Activated CD4-positive, alpha-beta memory T cell treated with anti-CD3 and anti-CD28 coated beads, Interleukin-2, amount 10 ng/mL, durations not matched to agents 7 days and 5 days (primary cell): ENCODE measurements at places on chromosomes 13 and 19.
A peak's percentile ranks its signal among the peaks of the same experiment; 100 is the strongest.

- no peak for DNase-seq
Measured at GRCh38 chr13:26019881-26020870, 31.6 kb downstream of the SHISA2 start.

DNA sequence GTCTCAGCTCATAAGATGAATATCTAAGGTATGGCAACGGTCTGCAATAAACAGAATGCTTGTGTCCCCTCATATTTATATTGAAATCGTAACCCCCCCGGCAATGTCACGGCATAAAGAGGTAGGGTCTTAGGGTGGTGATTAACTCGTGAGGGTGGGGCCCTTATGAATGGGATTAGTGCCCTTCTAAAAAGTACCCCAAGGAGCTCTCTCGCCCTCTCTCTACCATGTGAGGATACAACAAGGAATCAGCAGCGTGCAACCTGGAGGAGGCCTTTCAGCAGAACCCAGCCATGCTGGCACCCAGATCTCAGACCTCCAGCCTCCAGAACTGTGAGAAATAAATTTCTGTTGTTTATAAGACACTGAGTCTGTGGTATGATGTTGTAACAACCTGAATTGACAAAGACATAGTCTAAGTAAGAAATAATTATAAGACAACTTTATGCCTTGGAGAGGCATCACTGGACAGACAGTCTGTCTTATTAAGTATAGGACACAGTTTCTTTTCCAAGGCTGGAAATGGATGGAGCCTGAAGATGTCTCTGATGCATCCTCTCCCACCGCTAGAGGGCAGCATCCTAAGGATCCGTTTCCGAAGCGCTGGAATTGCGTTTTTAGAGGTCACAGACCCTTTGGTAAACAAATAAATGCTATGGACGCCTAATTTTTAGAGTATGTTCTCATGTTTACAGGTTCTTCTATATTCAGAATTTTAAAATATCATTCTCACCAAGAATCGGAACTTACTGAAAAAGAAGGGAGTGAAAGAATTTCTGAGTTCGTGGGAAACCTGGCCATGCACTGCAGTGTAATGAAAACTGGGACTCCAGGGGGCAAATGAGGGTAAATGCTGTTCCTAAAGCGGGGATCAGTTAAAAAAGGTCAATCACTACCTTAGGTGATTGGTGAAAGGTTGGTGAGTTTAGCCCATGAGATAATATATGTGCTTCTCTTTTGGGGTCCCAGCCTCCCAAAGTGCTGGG, 13.3 kb upstream of the LEUTX start:
- no peak for DNase-seq

DNA sequence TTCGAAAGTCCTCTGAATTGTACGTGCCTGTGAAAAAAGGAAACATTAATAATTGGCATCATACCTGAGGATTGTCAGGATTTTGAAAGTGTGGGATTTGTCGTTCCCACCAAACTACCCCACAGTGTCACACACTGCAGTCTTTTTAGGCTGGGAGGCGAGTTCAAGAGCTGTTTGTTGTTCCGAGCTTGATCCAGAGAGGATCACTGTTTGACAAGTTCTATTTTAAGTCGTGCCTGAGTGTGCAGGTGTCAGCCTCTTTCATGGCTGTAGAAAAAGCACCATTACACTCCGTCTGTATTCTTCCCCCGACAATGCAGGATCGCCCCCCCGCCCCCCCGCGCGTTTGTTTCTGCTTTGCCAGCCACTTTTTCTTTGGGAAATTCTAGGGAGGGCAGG, 635 bp upstream of the NBEA start:
- no peak for DNase-seq

DNA sequence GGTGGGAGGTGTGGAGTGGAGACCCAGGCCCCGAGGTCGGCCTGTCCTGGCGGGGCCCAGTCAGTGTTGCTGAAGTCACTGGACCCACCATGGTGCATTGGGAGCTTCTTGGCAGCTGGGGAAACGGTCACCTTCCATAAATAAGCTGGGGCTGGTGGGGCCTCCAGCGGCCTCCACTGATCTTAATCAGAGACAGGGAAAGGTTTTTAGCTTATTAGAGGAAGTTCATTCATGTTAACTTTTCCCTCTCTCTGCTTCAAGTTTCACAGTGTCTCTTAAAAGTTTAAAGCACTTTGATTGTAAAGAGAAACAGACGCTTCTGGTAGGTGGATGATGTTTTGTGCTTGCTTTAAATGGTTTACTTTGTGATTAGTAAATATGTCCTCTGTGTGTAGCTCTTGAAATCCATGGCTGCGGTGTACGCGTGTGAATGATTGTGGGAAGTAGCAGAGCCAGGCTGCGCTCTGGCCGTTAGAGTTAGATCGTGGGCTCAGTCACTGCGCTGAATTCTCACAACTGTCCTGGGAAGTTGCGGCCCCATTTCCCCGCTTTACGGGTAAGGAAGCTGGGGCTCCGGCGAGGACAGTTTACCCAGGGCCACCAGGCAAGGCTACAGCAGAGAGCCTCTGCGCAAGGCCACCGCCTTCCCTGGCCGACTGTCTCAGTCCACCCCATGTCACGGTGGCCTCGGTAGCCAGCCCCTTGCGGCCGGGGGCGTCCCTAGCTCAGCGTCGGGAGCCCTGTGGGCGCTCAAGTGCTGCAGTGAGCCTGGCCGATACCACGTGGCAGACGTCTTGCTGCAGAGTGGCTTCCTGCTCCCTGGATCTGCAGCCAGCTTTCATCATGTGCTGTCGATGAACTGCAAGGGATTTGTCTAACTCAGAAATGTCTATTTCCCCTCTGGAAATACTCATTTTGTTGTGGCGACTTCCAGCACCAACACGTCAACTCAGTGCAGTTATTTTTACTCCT, 16.5 kb upstream of the NDUFS7 start:
- no peak for DNase-seq

DNA sequence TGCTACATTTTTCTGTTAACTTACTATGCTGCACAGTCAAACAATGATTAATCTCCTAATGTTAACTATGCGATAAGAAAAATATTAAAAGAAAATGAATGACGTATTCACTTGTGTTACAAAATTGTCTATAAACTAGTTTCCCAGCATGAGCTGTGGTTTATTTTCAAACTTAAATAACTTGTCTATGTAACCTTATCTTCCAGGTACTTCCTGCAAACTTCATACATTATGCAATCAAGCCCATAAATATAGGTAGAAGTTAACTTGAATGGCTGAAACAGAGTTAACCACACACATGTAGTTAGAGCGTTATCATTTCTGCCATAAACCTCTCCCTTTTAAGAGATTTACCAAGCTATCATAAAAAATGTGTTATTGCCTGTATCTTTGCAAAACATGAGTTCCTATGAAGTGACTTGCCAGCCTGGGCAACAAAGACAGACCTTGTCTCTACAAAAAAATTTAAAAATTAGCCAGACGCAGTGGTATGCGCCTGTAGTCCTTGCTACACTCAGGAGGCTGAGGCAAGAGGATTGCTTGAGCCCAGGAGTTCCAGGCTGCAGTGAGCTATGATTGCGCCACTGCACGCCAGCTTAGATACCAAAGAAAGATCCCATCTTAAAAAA, 17.7 kb upstream of the KLF5 start:
- no peak for DNase-seq

DNA sequence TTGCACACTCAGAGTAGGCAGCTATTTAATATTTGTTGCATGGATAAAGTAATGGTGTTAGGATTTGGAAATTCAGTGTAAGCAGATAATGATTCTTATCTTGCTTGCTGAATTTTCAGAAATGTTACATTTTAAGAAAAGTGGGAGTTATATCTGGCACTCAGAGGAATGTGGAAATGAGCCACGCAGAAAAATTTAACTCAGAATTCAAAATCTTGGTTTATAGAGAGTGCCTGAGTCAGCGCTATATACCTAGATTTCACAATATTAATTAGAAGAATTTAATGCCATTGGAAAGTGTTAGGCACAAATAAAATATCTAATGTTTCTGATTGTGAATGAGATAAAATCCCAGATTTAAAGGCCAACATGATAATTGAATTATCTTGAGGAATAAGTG, 96.3 kb downstream of the GPR12 start:
- no peak for DNase-seq

DNA sequence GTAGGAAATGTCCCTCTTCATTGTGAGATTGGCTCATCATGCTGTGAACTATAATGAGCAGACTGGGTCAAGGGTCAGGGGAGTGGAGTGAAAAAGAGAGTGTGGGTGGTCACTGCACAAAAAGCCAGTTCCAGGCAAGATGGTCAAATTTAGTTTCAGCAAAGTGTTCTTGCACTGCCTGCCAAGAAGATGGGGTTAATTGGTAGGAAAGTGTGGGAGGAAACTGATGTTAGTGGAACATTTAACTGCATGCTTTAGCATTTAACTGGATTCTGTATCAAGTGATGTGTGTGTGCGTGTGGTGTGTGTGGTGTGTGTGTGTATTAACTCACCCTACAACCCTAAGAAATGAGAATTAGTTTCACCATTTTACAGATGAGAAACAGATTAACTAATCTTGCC, 131.6 kb downstream of the COG6 start:
- no peak for DNase-seq

- no peak for DNase-seq
Measured at GRCh38 chr19:54674021-54674617, 11.3 kb downstream of the LILRB4 start.

DNA sequence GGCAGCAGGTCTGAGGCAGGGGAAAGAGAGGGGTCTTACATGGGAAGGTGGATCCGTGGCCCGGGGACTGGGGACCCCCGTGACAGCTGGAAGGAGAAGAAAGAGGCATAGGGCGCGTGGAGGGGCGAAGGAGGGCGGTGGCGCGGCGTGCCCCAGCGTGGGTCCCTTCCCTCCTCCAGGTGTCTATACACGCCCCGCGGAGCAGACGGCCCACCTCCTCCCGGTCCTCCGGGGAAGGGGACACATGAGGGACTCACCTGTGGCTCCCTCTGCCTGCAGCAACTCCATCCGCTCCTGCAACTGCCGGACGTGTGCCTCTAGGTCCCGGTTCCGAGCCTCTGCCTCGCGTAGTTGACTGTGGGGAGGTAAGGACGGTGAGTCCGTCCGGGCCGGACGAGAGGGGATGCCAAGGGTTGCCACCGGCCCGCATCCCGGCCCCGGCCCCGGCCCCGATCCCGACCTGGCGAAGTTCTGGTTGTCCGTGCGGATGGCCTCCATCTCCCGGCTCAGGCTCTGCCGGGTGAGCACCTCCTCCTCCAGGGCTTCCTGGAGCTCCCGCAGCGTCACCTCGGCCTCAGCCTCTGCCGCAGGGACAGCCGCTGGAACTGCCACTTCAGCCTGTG, 2.4 kb upstream of the SIX5 start:
- no peak for DNase-seq

DNA sequence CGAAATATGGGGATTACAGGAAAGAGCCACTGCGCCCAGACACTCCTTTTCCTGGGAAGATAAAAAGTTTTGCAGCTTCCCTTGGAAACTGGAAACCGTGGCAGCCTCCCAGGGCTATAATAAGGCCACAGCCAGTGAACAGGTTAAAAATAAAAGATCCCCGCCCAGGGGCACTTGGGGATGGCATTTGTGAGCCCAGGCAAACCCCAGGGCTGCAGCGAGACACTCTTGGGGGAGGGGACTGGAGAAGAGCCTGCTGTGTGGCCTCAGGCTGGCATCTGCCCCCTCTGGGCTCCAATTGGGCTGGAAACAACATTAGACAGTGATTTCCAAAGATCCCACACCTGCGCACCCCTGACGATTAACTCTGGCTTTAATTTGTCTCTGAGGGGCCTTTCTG, 11.2 kb downstream of the FEM1A start:
- DNase-seq: no peak

DNA sequence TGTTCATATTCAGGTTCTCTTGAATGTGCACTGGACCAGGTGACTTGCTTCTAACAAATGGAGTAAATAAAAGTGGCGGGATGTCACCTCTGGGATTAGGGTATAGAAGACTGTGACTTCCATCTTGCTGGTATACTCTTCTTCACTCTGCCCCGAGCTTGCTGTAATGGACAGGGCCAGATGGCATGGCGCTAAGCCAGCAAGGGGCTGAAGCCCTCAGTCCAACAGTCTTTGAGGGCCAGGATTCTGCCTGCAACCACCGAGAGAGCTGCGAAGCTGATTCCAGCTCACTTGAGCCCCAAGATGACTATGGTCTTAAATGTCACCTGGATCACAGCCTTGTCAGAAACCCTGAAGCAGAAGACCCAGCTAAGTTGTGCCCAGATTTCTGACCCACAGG, 600.0 kb downstream of the FGF9 start:
- DNase-seq: no peak

- DNase-seq: no peak
Measured at GRCh38 chr13:85797311-85797710, 1.9 kb downstream of the SLITRK6 start.

DNA sequence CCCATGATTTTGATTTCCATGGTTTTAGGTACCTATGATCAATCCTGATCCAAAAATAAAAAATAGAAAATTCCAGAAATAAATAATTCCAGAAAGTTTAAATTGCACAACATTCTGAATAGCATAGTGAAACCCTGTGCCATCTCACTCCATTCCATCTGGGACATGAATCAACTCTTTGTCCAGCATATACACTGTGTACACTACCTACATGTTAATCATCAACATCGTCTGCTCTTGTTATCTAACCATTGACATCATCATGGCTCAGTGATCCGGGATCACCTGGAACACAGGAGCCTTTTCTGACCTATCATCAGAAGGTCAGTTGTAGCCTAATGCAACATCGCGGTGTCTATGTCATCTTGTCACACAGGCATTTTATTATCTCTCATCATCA, 75.6 kb downstream of the MYO16 start:
- DNase-seq: no peak

GRCh38 chr13:22903301-22903700, 277.5 kb upstream of the SGCG start:
- DNase-seq: no peak

- no peak for DNase-seq
Measured at GRCh38 chr13:89343165-89343564, 1672.0 kb downstream of the SLITRK5 start.

- no peak for DNase-seq
Measured at GRCh38 chr19:15479391-15480345, at the start of gene PGLYRP2. TSS of gene PGLYRP2 (minus strand) at chr19:15479501. CDS start at chr19:15479371, 130 bp downstream.

- no peak for DNase-seq
Measured at GRCh38 chr13:59663707-59664106, 500.0 kb downstream of the DIAPH3 start.

GRCh38 chr13:48652851-48653471, 768 bp upstream of the CYSLTR2 start:
- DNase-seq: no peak

- DNase-seq: no peak
Measured at GRCh38 chr13:97300871-97301270, 78.7 kb downstream of the MBNL2 start.

DNA sequence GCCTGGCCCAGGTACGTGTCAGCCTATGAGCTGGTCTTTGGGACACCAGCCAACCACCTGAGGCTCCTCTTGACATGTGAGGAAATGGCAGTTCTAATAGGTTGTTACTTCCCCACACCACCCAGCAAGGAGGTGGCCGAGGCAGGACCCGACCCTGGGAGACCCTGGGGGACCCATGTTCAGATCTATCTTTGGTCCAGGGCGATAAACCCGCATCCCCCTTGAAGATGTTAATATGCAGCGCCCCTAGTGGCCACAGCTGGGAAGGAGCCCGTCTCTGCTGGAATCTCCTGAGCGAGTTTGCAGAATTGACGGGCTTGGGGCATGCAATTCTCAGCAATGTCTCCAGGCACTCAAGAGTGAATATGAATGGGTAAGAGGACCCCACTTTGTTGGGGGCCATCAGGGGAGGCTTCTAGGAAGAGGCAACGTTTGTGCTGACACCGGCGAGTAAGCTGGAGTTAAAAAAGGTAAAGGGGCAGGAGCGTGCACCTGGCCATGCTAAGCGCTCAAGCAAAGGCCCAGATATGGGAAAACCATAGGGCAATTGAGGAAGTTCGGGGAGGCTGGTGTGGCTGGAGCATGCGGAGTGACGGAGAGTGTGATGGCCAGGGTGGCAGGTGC, 1.5 kb upstream of the MYO1F start:
- peak; percentile 85 for DNase-seq

- DNase-seq: no peak
Measured at GRCh38 chr13:107681600-107681999, 533.7 kb downstream of the LIG4 start.
